ENCODE measurements at places on chromosomes 6 and 20.

GRCh38 chr6:136782021-136782770 is 10.1 kb downstream of the MAP3K5 start:
- no peak for DNase-seq

- DNase-seq, result no peak
Measured at GRCh38 chr6:93784794-93785693, 365.7 kb upstream of the EPHA7 start.

DNA sequence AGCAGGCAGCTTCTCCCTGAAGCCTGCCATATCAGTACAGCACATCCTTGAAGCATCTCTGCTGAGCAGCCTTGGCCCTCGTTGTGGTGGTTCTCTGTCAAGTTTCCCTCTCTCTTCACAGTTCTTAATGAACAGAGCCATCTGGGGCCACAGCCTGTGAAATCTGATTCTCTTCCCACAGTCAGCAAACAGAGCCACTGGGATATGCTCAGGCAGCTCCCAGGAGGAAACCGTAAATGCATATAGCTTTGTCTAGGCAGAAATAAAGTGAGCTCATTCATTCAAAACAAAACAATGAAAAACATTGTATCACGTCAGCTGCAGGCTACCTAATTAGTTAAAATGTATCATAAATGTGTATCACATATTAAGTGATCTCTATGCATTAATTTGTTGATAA is 80.3 kb downstream of the TBC1D7 start:
- DNase-seq, result no peak

- no peak for DNase-seq
Measured at GRCh38 chr20:56778765-56779195, 149.7 kb downstream of the TFAP2C start.

DNA sequence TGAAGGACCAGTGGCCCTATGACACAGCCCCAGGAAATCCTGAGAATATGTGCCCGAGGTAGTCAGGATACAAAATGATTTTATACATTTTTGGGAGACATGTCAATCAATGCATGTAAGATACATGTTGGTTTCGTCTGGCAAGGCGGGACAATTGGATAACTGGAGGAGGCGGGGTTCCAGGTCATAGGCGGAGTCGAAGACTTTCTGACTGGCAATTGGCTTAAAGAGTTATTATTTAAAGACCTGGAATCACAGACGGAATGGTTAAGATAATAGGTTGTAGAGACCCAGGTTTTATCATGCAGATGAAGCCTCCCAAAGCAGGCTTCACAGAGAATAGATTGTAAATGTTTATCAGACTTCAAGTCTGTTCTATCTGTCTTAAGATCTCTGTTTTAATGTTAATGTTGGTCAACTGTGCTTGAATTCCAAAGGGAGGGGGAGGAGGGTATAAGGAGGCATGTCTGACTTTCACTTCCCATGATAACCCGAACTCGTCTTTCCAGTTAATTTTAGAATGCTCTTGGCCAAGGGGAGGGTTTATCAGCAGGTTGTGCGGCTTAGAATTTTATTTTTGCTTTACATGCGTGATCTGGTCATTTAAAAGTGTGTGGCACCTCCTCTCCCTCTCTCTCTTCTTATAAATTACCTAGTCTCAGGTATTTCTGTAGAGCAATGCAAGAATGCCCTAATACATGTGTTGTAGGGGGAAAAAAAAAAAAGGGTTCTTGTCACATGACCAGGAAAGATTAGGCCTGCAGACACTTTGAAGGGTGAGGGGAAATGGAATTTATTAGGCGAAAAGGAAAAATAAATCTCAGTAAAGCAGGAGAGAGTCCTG is 230.7 kb downstream of the NFATC2 start:
- no peak for DNase-seq

DNA sequence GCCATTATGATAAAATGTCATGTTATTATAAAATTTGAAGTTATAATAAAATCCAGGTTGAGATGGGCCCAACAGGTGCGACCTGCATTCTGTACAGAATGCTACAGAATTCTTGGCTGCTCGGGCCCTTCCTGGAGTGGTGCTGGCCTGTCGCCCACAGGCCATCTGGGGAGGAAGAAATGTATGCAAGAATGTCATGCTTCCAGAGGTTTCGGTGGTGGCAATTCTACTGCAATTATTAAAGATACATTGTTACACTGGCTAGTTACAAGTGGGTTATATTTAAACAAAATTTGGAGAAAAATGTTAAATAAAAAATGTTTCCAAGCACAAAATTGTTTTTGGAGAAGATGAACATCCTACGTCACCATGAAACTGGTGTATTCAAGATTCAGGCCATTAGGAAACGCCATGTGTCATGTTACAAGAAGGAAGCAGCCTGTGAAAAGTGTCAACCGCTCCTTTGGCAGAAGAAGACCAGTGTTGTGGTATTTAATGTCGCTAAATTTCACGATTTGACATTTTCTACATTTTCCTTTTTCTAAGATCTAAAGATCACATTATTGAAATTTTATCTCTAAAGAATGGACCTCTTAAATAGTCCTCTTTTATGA is 7.1 kb downstream of the RAMACL start:
- no peak for DNase-seq

DNA sequence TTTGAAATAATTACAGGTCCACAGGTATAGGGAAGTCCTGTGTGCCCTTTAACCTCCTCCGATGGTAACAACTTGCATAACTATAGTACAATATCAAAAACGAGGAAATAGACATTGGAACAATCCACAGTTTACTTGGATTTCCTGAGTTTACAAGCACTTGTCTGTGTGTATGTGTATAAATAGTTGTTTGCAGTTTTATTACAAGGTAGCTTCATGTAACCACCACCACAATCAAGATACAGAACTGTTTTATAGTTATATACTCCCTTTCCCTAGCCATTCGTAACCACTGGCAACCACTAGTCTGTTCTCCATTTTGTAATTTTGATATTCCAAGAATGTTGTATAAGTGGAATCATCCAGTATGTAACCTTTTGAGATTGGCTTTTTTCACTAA is 9.1 kb downstream of the FBXO9 start:
- DNase-seq, result no peak

DNA sequence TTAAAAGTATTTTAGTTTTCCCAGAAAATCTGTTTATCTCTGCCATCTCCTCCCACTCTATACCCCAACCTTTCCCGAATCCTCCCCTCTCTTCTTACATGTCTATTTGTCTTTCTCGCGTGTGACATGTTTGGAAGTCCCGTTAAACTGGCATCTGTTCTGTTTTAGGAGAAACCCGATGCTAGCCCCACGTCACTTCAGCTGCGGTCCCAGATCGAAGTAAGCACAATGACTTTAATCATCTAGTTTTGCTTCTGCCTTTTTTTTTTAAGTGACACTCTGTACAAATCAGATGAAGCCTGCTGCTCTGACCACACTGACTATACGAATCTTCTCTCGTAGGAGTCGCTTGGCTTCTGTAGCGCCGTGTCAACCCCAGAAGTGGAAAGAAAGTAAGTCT is 97.4 kb downstream of the SASH1 start:
- no peak for DNase-seq

GRCh38 chr6:107144666-107145065 is 29.4 kb upstream of the BEND3 start:
- no peak for DNase-seq

Measured in GM20000 (cell line).